ENCODE measurements at places on chromosomes 12 and 14.

DNA sequence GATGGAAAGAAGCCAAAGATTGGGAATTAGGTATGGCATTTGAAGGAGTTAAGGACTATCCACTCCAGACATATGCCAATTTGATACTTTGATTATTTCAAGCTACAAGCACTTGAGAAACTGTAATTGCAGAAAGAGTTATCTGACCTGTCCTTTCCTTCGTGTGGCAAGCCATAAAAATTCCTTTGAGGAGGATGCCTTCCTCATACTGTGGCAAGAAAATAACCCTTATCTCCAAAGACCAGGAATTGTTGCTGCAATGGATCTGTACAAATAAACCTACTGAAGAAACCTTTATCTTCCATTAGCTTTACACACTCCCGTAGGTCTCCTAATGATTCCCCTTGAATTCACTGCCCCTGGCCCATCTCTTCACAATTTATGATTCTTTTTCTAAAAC lies 165.1 kb upstream of the AMIGO2 start:
- DNase-seq: no peak

- DNase-seq: no peak
These were observed 115.2 kb downstream of the C12orf75 start for GRCh38 chr12:105445649-105446048.

- DNase-seq: no peak
These were observed 22.8 kb upstream of the SLC38A2 start for GRCh38 chr12:46395388-46395787.

DNA sequence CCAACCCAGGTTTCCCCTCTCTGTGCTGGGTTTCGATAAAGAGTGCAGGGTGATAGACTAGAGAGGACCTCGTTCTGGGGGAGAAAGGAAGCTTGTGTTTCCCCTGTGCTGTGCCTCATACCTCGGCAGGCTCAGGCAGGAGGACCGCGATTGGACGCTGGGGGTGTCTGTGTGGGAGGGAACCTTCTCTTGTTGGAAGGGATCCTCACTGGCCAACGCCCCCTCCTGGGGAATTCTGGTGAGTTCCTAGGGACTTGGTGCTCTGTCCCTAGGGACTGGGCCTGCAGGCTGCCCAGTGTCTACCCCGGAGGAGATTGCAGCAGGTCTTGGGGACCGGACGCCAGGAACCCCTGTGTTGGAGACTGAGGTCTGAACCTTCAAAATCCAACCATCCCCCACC lies 157.4 kb upstream of the PRMT8 start:
- DNase-seq: no peak

Data from tibial nerve (tissue), 4 donors.